Esophagus mucosa (tissue), 1 donor: ENCODE measurements at places on chromosomes 4 and X.

DNA sequence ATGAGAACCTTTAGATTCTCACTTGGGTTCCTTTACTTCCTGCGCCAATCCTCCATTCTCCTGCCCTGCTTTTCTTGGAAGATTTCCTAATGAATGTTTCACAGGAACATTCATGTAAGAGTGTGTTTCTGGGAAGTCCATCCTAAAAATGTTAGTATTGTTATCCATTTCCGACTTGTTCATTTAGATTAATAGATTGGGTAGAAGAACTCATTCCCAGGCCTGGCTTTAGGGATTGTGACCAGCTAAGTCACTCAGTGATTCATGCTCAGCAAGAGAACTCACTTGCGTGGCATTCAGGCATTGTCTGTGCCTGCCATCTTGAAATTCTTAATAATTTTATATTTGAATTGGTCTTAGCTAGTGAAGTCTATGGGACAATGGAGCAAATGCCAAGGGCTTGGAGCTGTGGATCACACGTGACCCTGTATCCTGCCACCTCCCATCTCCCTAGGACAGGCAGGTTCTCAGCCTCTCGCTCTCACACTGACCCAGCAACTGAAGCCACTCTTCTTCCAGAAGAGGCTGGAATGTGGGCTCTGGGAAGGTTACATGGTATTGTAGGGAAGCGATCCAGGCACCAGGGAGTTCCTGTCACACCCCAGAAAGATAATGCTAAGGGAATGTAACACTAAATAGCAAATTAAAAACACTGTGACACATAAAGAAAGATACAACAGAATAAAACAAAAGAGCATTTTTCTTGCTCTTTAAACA lies 562.1 kb downstream of the TMA16 start:
- ATAC-seq, result no peak

DNA sequence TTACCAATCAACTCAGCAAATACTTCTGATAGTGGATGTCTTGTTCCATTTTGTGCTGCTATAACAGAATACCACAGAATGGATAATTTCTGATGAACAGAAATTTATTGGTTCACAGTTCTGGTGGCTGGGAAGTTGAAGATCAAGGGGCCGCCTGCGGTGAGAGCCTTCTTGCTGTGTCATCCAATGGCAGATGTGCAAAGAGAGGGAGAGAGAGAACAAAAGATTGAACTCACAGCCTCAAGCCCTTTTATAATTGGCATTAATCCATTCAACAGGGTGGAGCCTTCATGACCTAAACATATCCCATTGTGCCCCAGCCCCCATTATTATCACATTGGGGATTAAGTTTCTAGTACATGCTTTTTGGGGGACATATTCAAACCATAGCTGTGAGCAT lies 86.1 kb downstream of the ADGRG4 start:
- no peak for ATAC-seq

DNA sequence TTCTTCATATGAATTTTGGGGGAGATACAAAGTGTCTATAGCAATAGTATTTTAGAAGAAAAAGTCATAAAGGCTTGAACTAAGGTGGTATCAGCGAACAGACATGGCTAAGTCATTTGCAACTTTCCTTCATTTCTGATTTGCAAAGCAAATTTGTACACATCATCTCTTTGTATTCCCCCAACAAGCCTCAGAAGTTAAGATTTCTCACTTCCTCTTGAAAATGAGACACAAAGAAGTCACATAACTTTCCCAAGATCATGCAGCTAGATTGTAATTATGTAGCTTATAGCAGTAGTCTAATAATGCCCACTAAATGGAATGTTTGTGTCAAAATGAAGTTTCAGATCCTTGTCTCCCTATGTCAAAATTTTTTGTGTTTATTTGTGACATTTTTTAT lies 709.8 kb upstream of the HS3ST1 start:
- ATAC-seq, result no peak

DNA sequence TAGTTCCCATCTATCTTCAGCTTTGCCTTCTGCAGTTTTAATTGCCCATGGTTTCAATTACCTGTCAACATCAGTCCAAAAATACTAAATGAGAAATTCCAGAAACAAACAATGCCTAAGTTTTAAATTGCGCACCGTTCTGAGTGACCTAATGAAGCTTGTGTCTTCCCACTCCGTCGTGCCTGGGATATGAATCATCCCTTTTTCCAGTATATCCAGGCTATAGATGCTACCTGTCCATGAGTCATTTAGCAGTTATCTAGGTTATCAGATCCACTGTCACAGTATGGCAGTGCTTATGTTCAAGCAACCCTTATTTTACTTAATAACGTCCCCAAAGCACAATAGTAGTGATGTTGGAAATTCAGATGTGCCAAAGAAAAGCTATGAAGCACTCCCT lies 363.6 kb upstream of the FAM241A start:
- ATAC-seq, result no peak

- no peak for ATAC-seq
Measured at GRCh38 chrX:132094164-132094563, 33.7 kb downstream of the FRMD7 start.

DNA sequence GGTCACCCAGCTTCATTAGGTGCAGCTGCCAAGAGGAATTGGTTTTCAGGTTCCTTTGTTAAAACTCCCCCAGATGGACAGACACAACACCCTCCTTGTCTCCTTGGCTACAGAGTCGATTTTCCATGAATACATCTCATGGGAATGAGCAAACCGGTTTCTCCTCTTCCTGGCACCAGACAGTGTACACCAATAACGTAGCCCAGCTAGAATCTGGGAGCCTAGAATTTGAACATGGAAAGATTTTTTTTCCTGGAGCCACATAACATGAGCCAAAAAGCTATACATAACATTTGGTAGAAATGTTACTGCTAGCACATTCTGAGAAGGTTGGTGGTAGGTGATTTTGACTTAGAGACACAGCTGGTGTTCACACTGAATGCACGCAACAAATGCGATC lies 62.9 kb upstream of the SLC34A2 start:
- ATAC-seq, result no peak

DNA sequence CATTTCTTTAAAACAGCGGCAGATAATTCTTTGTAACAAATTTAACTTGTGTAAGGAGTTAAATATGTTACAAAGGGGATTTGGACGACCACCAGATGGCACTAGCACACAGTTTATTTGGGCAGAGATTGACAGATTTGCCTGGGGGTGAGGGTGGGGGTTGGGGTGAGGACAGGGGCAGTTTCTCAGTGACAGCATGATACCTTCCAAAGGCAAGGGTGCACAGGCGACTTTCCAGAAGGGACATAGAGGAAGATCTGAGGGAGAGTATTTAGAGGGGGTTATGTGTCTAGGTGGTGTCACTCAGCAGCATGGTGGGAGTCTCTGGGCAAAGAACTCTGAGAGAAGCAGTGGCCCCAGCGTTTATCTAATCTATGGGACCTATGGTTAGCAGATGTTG lies 9.6 kb upstream of the TMA16 start:
- ATAC-seq, result no peak

DNA sequence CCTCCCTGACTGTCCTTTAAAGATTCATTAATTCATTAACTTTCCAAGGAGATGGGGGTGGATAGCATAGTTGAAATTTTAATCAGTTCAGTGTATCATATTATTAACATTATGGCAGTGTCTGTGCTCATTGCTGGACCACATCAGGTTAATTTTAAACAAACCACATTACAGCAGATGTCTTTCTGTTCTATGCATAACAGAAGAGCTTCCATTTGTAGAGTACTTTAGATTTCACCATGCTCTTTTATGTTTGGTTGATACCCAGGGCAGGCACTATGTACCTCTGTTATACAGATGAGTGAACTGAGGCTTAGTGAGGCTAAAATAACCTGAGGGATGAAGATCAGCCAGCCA lies 41.1 kb downstream of the AFF2 start:
- no peak for ATAC-seq

DNA sequence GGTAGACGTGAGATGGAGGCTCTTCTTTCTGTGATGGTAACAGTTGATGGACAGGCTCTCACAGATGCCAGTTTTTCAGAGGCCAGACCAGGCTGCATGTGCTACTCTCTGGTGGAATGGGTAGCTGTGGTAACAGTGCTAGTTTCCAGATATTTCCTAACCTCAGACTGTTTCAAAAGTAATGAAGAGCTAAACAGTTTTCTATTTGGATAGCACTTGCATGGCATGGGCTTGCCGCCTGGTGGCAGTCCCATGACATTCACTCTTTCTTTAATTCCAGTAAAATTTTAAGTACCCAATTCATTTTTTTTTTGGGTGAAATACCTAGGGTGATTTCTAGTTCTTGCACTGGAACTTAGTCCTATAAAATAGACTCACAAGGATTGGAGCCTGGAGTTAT lies 220.2 kb upstream of the MAD2L1 start:
- ATAC-seq, result no peak

- no peak for ATAC-seq
Measured at GRCh38 chr4:158948071-158948470, 154.8 kb upstream of the RAPGEF2 start.

- no peak for ATAC-seq
Measured at GRCh38 chr4:13704035-13704434, 76.5 kb upstream of the BOD1L1 start.

DNA sequence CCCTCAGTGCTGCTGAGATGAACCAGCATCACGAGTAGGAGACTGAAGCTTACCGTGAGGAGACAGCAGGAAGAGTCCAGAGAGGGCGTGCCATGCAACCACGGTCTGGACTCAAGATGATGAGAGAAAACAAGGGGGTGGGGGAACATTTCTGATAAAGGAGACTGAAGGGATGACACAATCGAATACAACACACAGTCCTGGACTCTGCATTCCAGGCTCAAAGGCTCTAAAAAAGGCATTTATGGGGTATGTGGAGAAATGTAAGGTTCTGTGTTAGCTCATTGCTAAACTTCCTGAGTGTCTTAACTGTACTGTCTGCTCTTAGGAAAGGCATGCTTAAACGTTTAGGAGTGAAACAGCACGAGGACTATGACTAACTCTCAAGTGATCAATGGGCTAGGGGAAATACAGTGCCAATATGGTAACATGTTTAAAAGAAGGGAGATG lies 20.6 kb upstream of the IRAK1 start:
- ATAC-seq, result peak; percentile 36

- ATAC-seq, result no peak
Measured at GRCh38 chrX:123983240-123983639, 21.7 kb downstream of the STAG2 start.

GRCh38 chr4:15577508-15577907 lies 77.6 kb downstream of the FBXL5 start:
- ATAC-seq, result no peak

GRCh38 chr4:42720533-42720932 lies 63.6 kb upstream of the ATP8A1 start:
- no peak for ATAC-seq
